Stimulated activated CD4-positive, alpha-beta T cell treated with anti-CD3 and anti-CD28 coated beads, Interleukin-1b, Interleukin-23, amount 100 ng/mL, for 24 hours (primary cell): ENCODE measurements at places on chromosomes 11 and 22.

DNA sequence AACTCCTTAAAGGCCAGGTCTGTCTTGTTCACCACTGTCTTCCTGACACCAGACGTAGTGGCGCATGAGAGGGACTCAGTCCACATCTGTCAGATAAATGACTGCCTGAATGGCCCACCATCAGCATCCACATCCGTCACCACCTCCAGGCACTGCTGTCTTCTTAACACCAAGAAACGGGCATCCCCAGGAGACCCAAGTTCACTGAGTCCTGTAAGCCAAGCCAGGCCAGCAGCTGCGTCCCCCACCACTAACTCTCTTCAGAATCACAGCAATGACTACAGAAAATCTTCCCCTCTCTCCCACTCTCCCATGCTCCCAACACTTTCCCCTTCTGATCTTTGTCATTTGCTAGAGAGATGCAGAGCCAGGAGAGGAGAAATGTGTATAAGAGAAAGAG, 47.3 kb upstream of the LRRC32 start:
- no peak for DNase-seq

DNA sequence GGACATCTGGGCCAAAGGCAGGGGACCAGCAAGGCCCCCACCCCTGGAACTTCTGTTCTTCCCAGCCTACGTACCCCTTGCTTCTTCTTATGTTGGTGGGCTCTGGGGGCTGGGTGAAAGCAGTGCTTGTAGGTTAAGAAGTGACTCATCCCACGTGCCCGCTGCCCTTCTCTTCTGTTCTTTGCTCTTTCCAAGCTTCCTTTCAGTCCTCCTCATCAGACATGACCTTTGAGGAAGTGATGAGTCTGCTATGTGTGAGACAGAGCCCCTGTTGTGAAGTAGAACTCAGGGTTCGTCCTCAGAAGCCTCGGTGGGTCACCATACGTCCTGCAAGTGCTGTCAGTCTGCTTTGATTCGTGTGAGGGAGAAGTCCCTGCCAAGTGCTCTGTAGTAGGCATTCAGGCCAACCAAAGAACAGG, 12.7 kb downstream of the MED15 start:
- DNase-seq: no peak

GRCh38 chr11:29751618-29752017, 265.2 kb downstream of the KCNA4 start:
- no peak for DNase-seq

- no peak for DNase-seq
Observed at GRCh38 chr11:67605231-67606011, 1.3 kb upstream of the NDUFV1 start.

DNA sequence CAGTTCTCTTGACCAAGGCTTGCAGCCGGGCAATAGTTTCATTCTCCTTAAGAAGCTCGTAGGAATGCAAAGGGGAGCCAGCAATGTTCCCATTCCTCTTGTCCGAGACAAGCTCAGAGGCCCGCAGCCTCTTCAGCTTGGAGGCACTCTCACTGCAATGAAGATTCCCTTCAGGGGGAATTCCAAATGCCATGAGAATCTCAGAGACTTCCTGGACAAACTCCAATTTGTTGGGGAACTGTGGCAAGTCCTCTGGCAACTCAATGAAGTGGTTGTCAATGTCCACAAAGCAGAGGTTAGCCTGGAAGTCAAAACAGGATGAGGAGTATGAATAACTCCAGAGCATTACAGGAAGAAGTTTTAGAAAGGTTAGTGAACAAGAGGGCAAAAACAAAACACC, 84.4 kb downstream of the DENND5A start:
- DNase-seq: no peak

- DNase-seq: no peak
Observed at GRCh38 chr11:130161441-130162145, 2.0 kb downstream of the ST14 start.

DNA sequence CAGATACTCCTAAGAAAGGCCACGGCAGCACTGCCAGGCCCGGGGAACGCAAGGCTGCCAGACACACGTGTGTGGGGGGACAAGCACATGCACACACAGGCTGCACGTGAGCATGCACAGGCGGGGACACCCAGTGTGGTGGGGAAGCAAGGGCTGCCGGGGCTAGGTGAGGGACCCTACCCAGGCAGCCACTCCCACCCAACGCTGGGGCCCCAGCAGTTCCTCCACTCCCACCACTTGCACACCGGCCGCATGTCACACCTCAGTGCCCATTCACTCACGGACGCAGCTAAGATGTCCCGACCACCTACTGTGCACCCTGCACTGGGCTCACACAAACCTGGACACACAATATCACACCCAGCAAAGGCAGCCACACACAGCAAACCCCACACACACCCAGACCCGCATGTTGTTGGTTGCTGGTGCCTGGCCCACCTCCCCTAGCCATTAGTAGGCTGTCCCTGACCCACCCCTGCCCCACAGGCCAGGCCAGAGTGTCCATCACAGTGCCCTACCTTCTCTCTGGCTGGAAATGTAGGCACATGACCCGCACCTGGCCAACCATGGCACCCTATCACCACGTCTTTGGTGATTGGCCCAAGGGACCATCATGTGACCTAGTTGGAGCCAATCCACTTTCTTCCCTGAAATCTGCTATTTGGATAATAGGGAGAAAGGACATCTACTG, 8.8 kb downstream of the SSTR3 start:
- no peak for DNase-seq

DNA sequence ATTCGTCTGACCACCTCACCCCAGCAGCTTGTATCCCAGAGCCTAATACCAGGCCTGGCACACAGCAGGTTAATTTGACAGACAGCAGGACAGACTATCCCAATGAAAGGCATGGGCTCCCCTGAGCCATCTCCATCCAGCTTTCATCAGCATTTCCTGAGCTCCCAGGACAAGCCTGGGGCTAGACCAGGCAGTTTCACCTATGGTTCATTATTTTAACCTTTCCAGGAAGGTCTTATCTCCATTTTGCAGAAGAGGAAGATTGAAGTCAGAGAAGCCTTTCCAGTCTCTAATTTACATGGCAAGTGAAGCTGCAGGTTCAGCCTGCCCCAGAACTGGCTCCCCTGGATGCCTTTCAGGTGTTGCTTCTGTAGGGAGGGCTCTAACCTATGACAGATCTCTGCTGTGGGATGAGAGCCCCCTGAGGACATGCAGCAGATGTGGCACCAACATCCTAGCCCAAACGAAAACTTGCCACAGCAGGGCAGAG, 17.0 kb downstream of the ARRB1 start:
- DNase-seq: no peak

GRCh38 chr11:33268945-33269540, 11.9 kb downstream of the HIPK3 start:
- no peak for DNase-seq

- no peak for DNase-seq
Observed at GRCh38 chr11:88181776-88182175, 6.5 kb upstream of the RAB38 start.

DNA sequence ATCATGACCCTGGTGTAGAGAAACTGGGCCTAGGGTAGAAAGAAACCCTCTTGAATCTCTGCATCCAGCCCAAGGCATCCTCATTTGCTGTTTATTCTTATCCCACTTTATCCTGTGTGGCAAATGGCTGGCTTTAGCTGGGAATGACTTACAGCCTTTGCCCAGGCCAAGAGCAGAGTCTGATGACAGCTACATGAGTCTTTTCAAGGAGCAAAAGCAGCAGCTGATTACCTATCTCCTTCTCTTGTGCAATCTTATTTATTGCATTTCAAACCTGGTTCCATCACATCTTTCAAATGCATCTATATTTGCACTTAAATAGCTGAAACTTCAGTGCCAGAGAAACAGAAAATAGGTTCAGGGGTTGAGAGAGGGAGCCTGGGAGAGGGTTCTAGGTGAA, 26.1 kb downstream of the SYT13 start:
- DNase-seq: no peak

- DNase-seq: no peak
Observed at GRCh38 chr11:2531987-2532703, 87.3 kb downstream of the KCNQ1 start.

GRCh38 chr11:95699631-95700470, 89.7 kb downstream of the FAM76B start:
- DNase-seq: no peak

GRCh38 chr11:45856044-45856468, 8.8 kb downstream of the CRY2 start:
- no peak for DNase-seq

- no peak for DNase-seq
Observed at GRCh38 chr22:20033045-20033706, 12.3 kb downstream of the TANGO2 start.

DNA sequence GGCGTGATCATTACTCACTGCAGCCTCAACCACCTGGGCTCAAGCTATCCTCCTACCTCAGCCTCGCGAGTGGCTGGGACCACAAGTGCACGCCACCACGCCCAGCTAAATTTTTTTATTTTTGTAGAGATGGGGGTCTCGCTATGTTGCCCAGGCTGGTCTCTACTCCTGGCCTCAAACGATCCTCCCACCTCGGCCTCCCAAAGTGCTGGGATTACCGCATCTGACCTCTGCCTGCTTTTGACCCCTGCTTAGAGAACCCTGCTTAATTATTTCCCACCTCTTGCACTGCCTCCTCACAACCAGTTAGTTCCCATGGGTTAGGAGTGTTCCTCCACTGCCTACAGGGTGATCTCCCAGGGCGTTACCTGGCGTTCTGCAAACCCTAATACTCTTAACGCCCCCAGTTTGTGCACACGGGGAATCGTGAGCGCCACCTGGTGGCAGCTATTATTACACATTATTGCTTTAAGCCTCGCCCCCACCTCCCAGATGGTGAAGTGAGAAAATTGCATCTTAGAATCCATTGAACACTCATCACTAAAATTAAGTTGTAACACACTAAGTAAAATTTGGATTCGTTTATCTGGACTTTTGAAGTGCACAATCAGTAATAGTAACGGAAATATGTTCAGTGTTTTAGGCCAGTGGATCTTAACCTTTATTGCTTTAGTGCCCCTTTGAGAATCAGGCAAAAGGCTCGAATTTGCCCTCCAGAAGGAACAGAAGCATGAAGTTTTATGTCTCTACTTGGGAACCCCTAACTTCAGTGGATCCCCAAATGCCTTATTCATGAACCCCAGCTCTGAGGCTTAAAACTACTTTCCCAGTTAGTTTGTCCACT, 61.4 kb upstream of the ASPHD2 start:
- peak; percentile 53 for DNase-seq

GRCh38 chr11:75780888-75781287, 12.3 kb downstream of the DGAT2 start:
- DNase-seq: no peak

GRCh38 chr11:18282626-18283025, 16.6 kb downstream of the SAA1 start:
- no peak for DNase-seq

GRCh38 chr11:127962416-127962815, 624.9 kb downstream of the ETS1 start:
- no peak for DNase-seq

DNA sequence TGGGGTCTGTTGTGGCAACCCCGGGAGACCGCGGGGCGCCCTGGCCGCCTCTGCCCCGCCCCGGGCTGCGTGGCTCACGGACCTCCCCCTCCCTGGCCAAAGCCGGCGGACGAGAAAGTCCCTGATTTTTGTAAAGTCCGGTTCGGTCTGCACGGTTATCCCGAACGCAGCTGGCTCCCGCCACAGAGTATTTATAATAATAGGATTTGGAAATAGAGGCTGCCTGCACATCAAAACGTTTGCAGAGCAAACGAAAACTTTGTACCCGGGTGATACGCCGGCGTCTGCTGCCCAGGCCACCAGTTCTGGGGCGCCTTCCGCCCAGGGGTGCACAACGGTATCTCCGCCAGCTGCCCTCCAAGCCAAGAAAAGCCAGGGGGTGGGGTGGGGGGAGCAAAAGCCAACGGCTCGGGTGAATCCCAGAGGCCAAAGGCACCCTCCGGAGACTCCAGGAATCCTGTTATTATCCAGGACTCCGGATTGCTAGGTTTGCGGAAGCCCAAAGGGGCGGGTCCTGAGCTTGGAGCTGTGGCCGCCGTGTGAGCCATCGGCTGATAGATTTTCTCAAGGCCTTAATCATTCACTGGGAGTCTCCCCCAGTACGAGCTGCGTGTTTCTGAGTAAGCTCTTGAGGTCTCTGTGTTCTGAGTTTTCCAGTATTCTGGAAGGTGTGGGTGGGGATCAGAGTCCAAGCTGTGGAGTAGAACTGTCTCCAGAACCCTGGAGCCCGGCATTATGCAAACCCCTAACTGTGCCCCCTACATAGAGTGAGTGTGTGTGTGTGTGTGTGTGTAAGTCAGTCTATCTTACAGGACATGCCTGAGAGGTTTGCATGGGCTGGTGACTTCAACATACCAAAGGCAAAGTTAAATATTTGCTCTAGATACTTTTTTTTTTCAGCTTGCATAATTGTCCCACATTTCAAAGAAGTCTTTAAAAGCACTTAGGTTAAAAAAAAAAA, 673 bp upstream of the SHANK2 start:
- DNase-seq: no peak

DNA sequence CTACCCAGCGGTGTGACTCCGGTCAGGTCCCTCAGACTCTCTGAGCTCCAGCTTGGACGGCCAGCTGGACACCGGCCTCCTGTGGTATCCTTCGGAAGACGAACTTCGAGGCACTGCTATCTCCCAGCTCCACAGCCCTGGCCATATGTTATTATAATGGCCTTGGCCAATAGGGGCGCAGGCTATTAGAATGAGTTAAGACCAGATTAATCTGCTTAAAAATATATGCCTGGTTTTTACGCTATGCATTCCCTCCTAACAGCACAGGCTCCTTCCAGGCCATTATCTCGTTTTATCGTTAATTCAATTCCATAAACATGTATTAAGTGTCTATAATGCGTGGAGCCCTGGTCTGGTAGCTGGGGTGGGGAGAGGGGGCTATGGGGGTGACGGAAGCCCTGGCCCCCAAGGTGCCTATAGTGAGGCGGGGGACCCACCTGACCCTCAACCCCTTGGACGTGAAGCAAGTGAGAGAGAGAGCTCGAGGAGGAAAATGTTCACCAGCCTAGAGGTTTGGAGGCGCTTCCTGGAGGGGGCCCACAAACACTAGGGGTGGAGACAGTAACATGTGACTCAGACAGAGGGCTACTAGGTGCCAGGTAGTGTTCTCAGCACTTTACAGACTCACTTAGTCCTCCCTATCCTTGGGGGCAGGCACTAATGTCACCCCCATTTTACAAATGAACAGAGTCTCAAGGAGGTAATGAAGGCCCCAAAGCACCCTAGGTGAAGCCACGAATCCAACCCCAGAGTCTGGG, 37.5 kb upstream of the TCF20 start:
- no peak for DNase-seq

DNA sequence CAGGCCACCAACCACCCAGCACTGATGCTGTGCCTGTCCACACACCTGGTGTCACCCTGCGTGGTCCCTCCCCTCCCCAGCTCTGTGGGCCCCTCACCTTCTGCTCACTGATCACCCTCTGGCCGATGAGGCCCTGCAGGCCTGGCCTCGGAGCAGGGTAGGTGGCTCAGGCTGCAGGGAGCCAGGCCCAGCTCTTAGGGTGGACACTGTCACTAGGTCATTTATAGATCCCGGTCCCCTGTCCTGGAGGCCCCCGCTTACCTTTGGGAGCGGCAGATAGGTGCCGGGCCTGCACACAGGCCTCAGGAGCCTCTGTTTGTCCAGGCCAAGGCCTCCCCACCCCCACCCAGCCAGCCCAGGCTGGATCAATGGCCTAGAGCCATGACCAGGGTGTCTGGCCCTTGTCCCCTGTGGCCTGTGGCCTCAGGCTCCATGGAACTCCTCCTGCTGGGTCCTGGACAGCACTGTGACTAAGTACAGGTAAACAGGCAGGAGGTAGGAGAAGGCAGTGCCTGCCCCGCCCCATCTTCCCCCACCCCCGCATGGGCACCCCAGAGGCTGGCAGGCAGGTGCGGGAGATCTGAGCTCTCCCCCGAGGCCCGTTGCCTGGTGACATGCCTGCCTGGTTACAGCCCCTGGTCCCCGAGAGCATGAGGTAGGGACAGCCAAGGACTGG, at the start of gene TMPRSS6:
Gene TMPRSS6 (minus strand): TSS at position 472 of the 676 bp plus-strand sequence. CDS start 6,296 bp downstream, outside the sequence.
- no peak for DNase-seq

- DNase-seq: no peak
Observed at GRCh38 chr22:25076336-25076735, 123.3 kb upstream of the CRYBB3 start.
